ENCODE measurements at places on chromosomes 16 and 17.

GRCh38 chr17:58965221-58965620 is 141.5 kb downstream of the TRIM37 start:
- DNase-seq = no peak

GRCh38 chr17:4235372-4236279 is 28.2 kb downstream of the ANKFY1 start:
- no peak for DNase-seq

GRCh38 chr16:11360641-11361373 is 15.5 kb downstream of the RMI2 start:
- no peak for DNase-seq

DNA sequence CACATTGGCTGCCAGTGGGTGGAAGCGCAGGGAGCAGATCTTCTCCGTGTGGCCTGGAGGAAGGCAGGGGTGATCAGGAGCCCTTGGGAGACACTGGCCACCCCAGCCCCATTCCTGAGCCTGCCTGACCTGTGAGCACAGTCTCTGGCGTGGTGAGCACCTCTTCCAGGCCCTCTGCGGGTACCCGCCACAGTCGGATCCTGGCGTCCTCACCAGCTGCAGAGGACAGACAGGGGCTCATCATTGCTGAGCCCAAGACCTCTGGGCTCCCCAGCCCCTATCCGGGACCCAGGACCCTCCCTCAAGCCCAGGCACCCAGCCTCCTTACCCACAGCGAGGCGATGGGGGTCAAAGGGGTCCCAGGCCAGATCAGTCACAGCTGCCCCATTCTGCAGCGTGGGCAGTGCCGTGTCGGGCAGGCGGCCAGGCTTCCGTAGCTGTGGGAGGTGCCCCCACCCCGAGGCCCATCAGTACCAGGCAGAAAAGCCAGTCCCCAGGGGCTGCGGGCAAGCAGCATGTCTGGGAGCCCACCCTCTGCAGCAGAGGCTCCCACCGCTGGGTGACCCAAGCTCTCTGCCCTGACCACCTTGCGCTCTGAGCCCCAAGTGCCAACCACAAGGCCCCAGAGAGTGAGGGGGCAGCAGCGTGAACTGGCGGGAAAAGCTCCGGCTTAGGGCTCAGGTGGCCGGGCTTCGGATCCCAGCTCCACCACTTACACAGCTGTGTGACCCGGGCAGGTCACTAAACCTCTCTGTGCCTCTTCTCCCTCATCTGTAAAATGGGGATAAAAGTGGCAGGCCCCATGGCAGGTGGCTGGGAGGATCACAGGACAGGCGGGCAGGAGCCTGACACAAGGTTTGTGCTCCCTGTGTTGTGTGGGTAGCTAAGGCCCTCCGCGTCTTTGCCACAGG is 10.2 kb upstream of the PAM16 start:
- no peak for DNase-seq

- DNase-seq = no peak
These were observed 33.7 kb upstream of the GSG1L start for GRCh38 chr16:28096983-28097899.

DNA sequence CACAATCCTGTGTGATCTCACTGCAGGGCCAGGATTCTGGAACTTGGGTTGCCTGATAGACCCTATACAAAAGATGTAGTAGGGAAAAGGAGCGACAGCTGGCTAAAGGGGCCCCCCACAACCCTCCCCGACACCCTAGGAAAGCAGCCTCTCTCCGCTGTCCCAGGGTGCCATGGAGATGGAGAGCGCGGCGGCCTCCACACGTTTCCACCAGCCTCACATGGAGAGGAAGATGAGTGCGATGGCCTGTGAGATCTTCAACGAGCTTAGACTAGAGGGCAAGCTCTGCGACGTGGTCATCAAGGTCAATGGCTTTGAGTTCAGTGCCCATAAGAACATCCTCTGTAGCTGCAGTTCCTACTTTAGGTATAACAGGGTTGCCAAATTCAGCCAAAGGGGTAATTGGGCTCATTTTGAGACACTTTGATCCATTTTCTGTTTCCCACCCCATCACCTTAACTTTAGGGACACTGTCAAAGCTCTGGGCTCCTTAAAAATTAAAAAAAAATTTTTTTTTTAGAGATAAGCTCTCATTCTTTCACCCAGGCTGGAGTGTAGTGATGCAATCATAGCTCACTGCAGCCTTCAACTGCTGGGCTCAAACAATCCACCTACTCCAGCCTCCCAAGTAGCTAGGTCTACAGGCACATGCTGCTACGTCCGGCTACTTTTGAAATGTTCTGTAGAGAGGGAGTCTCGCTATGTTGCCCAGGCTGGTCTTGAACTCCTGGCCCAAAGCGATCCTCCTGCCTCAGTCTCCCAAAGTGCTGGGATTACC is at the start of gene KLHL10:
TSS of gene KLHL10 (plus strand) at position 65 of the 778 bp plus-strand sequence. CDS start at position 173, 108 bp downstream.
- no peak for DNase-seq

DNA sequence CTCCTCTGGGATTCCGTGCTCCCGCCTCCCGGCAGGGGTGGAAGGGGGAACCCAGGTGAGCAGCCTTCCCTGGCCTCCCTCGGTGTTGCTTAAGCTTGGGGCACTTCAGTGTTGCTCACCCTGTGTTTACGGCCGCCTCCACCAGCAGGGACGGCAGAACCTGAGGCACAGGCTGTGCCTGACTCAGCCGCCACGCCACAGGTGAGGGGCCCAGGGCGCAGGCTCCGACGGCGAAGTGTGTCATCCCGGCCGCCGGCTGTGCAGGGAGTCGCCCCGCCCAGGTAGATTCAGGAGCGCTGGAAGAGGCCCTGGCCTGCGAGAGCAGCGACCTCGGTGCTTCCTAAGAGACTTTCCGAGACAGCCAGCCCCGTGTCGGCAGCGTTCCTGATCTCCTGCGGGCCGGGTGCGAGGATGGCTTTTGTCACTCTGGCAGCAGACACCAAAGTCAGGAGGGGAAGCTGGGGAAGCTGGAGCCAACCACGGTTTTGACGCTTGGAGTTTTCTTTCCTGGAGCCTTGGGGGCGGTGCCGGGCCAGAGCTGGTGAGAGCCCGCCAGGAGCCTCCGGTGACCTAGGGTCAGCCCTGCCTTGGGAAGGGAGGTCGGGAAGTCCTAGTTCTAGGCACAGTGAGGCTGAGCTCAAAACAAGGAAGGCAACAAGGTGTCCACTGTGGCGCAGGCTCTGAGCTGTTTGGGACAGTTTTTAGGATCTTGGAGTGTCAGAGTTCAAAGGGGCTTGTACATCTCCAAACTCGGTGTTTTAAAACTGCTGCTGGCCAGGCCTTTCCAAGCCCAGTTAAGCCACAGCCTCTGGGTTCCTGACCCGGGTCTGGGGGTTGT is 2.1 kb downstream of the GSE1 start:
- peak; percentile 84 for DNase-seq

DNA sequence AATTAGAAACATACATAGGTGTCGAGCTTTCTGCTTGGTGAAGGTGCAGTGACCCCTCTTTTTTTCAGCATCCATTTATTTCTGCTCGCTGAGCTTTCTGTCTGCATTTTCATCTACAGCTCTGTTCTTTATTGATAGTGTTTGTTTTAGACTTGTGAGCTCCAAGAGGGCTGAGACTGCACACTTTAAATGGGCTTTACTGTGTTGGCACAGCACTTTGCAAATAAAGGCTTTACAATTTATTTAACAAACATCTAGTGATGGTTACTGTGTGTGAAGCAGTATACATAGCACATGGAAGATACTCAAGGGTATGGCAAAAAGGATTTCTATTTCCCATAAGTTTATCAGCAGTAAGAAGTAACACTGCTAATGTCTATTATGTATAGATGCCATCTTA is 563.7 kb upstream of the HSBP1 start:
- DNase-seq = no peak

DNA sequence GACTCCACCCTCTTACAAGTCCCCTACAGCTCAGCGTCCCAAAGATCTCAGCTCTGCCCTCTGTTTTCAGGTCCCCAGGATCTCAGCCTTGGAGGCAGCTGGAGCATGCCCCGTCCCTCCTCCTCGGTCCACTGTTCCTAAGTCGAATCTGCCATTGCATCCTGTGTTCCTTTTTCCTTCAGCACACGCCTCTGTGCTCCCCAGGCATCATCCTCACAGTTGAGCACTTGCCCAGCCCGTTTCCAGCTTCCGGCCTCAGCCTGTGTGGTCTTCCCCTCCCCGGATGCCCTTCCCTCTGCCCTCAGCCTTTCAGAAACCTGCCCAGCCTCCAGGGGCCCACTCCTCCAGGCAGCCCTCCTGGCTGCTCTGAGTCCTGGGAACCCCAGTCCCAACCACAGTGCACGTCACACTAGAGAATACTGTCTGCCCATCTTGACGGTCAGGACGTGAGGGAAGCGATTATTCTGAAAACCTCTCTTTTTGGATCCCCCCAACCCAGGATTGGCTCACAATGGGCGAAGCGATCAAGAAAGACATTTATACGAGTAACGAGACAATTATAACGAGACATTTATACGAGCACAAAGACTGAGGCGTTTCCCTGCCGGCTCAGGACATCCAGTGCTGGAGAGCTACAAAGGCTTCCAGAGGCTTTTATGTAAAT is 41.4 kb downstream of the RPH3AL start:
- DNase-seq = no peak

- DNase-seq = no peak
These were observed 42.4 kb upstream of the MEAK7 start for GRCh38 chr16:84546669-84547545.

- DNase-seq = no peak
These were observed 2.5 kb upstream of the IGF2BP1 start for GRCh38 chr17:48994549-48995303.

- DNase-seq = peak; percentile 86
These were observed 95.0 kb downstream of the ADCY9 start for GRCh38 chr16:4021070-4021779.

- DNase-seq = no peak
These were observed 6.4 kb downstream of the DNASE1L2 start for GRCh38 chr16:2242598-2242997.

GRCh38 chr16:67165121-67166078 is 855 bp downstream of the HSF4 start:
- no peak for DNase-seq

DNA sequence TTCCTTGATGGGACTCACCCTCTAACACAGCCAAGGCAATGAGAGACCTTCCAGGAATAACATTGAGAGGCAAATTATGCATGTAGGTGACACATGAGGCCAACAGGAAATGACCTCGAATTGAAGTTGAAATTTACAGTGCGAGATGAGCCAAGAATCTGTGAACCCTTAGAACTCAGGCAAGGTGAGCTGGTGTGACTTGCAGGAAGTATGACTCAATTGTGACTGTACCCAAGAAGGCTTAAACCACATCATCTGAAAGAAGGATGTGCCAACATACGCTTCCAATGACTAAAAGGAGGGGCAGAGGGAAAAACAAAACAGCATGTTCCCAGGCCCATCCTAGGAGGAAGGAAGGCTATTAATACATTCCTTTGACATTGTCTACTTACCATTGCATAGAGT is 44.8 kb downstream of the PITPNC1 start:
- peak; percentile 63 for DNase-seq

DNA sequence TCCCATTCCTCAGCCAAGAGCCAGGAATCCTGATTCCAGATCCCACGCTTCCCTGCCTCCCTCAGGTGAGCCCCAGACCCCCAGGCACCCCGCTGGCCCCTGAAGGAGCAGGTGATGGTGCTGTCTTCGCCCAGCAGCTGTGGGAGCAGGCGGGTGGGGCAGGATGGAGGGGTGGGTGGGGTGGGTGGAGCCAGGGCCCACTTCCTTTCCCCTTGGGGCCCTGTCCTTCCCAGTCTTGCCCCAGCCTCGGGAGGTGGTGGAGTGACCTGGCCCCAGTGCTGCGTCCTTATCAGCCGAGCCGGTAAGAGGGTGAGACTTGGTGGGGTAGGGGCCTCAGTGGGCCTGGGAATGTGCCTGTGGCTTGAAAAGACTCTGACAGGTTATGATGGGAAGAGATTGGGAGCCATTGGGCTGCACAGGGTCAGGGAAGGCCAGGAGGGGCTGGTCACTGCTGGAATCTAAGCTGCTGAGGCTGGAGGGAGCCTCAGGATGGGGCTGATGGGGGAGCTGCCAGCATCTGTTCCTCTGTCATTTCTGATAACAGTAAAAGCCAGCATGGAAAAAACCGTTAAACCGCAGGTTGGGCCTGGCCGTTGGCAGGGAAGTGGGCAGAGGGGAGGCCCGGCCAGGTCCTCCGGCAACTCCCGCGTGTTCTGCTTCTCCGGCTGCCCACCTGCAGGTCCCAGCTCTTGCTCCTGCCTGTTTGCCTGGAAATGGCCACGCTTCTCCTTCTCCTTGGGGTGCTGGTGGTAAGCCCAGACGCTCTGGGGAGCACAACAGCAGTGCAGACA is at the start of gene SPN:
TSS of gene SPN (plus strand) at position 232 of the 791 bp plus-strand sequence. CDS start at position 714, 482 bp downstream.
- DNase-seq = no peak

GRCh38 chr17:54967621-54968261 is 713 bp downstream of the COX11 start:
- DNase-seq = peak; percentile 33

- DNase-seq = no peak
These were observed 82.1 kb downstream of the GPR139 start for GRCh38 chr16:19991614-19992013.

GRCh38 chr17:29376667-29377270 is 13.4 kb upstream of the TAOK1 start:
- no peak for DNase-seq

DNA sequence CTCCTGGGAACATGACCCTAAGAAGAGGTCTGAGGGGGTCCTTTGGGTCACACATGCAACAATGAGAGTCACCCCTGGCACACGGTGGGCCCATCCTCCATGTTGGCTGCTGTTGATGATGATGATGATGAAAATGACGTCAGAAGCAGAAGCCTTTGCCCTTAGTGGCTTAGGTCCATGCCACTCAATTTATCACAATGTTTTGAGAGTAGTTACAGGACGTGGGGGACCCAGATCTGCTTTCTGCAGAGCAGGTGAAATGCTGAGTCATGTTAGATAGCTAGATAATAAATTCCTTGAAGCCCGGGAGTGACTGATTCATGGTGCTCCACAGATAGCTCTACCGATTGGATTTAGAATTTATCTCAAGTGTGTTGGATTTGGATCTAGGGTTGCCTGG is 53.9 kb downstream of the VPS35L start:
- DNase-seq = no peak

Data from left colon (tissue), 2 donors.